NCI-H187 (cell line): ENCODE measurements at places on chromosomes 3 and 15.

- no peak for DNase-seq
Observed at GRCh38 chr3:134328147-134328591, 46.1 kb downstream of the AMOTL2 start.

- DNase-seq, result no peak
Observed at GRCh38 chr15:89088605-89089315, 504 bp downstream of the ABHD2 start.

GRCh38 chr3:184050217-184050847 is 2.5 kb upstream of the HTR3C start:
- no peak for DNase-seq

GRCh38 chr3:157499342-157499963 is 3.8 kb downstream of the VEPH1 start:
- no peak for DNase-seq

DNA sequence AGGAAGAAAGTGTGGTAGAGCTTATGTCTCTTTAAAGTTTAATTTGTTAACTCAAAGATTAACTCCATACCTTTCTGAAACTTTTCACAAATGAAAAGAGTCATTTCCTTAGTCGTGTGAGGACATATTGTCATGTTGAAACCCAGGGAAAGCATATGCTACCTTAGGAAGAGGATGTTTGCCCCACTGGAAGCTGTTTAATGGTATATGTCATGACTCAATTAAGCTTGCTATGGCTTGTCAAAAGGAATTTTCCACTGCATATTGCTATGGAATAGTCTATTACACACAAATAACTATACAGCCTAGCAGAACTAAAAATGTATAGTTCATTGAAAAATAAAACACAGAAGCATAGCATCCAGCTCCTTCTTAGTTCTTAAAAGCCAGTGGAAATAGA is 69.9 kb downstream of the NSUN3 start:
- no peak for DNase-seq

DNA sequence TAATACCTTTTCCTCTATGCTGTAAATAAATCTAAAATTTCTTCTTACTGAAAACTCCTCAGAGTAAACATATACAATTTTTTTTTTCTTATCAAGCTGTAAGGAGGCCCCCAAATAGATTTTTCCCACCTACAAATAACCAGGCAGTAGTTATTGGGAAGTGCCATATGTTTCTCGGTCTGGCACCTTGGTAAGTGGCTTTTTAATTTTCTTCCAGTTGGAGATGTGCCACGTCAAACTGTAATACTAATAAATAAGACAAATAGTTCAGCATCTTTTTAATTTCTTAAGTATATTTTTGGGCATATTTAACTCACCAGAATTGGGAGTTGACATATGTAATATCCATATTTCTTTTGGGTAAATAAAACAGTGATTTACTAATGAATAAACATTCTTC is 346.3 kb downstream of the DIPK2A start:
- no peak for DNase-seq

DNA sequence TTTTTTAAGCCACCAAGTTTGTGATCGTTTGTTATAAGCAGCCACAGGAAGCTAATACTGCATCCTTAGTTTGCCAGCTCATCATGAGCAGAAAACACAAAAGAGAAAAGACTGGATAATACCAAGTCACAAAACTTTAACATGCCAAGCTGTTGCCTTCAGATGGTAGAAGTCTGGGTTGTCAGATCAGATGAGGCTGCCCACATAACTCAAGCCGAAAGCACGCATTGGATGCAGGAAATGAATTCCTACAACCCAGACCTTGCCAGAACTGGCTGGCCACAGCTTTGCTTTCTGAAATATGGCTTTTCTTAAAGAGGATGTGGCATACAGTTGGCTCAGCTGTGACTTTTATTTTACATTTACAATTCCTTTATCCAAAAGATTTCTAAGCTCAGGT is 118.3 kb upstream of the NEO1 start:
- no peak for DNase-seq

DNA sequence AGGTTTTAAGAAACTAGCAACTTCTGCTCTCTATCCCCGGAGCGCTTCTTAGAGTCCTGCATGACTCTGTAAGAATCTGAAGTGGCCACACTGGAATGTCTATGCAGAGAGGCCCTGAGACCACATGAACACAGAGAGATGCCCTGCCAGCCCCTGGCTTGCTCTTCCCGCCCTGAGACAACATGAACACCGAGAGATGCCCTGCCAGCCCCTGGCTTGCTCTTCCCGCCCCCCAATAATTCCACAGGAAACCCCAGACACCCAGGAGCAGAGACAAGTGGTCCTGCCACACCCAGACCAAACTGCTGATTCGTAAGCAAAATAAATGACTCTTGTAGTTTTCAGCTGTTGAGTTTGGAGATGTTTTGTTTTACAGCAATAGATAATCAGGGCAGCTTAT is 166.1 kb downstream of the OSBPL10 start:
- DNase-seq, result no peak

DNA sequence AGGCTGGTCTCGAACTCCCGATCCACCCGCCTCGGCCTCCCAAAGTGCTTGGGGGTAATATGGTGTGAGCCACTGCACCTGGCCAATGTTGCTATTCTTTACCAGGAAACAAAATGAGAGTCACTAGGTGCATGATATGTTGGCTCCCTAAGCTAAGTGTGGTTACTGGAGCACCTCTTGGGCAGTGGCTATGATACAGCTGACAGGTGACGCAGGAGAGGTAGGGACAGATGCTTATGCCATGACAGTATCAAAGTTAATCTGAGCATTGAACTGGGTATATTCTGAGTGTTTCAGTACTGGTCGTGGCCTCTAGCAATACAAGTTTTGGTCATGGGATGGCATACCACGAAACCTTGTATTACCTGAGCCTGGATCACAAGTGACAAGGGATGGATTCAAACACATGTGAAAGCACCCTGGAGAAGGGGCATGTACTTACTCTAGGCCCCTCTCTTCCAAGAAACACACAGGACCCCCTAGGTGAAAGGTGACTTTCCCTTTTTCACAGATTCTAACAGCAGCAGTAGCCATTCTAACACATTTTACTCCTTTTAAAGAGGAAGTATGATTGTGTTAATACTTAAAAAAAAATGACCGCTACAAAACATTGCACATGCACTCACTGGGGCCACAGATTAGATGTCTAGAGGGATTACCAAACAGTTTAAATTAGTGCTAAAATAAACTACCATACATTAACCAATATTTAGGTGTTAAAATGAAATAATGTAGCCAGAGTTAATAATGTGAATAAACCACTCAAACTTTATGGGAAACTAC is 467.3 kb downstream of the SHQ1 start:
- no peak for DNase-seq

DNA sequence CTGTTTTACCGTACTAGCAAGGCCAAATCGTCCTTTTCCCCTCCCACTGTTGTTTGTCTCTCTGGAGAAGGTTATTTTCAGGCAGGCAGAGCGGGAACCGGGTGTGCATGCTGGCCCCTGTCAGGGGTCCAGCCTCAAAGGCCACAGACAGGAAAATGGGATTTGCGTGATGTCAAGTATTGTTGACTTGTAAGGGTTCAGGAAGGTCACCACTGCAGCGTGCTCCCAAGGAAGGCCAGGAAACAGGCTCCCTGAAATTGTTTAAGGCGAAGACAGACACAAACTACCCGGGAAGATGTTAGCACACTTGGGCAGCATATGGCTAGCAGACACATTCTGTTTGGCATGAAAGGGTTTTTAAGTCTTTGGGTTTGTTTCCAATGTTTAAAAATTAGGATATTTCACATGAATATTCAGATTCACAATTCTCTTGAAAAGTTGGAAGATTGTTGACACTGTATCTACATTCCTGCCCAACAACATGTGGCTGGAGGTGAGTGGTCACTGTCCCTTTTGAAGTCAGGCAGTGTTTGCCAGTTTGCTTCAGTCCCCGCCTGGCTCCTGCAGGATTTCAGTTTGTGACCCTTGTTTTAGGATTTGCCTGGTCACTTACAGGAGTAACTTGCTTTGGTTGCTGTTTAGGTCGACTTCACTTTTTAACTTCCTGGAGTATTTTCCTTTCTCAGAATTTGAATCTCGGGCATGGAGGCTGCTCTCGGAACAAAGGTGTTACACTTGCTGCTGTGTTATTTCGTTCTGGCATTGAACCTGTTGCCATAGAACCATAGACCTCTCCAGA is 90.4 kb downstream of the BDH1 start:
- no peak for DNase-seq

DNA sequence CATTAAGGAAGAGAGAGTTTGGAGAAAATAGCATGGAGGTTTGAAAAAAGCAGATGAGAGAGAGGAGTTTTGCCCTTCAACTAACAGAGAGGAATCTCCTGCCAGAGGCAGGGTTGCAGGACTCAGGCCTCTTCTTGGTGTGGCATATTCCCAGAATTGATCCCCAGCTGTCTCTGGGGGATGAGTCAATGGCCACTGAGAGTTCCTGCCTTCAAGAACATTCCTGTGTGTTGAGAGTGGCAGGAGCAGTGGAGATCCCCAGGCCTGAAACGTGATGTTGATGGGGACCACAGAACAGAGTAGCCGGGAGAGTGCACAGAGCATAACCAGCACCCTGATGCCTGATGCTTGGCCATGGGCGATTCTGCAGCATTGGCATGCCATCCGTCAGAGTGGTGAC is 348.4 kb upstream of the THBS1 start:
- no peak for DNase-seq

DNA sequence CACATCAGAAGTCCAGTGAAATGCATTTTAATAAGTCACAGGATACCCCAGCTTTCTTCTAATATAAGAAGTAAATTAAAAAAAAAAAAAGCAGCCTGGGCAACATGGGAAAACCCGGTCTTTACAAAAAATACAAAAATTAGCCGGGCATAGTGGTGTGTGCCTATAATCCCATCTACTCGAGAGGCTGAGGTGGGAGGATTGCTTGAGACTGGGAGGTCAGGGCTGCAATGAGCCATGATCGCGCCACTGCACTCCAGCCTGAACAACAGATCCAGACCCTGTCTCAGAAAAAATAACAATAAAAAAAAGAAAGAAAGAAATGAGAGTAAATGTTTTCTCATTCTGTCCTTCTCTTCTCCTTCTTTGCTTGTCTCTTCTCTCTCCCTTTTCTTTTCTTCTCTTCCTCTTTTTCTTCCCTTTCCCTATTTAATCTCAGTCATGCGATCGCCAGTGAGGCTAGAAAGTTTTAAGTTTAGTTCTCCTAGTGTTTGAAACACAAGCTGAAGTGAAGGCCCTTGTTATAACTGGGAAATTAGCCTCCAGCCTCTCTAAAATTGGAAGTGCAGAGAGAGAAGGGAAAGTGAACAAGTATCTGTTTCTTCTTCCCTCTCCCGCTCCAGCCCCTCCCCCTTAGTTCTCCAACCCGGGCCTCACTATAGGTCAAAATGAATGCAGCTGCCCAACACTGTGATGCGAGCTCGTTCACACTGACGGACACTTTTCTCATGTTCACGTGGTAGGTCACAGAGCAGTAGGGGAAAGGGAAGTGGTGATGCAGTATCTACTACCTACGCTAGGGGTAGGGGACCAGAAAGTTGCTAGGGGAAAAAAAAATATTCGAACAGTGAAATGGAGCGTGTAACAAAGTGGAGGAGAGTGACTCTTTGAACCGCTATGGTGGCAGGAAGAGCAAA is 23.5 kb upstream of the TSC22D2 start:
- DNase-seq, result no peak

DNA sequence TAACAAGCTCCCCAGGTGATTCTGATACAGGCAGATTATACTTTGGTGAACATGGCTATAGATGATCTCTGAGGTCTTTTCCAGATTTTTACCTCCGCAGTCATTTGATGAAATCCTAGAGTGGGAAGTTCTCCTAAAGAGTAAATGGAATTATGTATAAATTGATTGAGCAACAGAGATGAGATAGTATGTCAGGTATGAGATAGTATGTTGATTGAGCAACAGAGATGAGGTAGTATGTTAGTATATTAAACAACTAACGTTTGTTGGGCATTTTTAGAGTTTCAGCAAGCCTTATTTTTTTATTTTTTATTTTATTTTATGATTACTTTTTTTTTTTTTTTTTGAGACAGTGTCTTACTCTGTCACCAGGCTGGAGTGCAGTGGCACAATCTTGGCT is 265.0 kb upstream of the SOX2 start:
- no peak for DNase-seq

DNA sequence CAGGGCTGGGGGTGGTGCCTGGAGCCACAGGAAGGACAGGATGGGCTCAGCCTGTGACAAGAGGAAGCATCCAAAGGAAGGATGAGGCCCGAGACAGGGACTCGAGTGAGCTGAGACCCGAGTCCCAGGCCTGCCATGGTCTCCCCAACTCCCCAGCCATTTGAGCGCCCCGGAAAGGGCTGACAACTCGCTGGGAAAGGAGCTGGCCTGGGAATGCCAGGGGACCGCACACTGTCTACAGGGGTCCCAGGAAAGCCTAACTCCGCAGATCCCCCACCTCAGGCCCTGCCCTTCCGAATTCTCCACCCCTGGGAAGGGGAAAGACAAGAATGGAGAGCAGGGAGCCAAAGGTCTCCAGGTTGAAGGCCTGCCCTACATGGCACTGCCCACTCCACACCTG is 21.0 kb upstream of the SHISA5 start:
- DNase-seq, result no peak

DNA sequence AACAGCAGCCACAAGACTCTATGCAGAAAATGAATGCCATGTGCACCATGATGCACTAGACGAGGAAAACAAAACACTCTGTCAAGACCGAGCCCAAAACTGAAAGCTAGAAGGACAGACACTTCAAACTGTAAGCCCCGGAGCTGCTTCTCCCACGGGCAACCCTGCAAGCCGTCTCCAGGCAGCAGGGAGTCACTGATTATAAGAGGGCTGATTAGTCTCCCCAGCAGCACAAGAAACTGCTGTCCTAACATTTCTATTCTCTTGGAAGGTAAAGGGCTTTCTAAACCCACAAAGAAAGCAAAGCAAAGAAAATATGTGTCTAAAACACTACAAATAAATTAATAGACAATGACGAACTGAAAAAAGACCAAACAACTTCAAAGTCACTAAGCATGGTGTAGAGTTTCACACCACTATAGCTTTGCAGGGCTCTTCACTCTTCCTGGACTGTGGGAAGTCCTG is 15.5 kb downstream of the TBC1D2B start:
- DNase-seq, result no peak
